Activated gamma-delta T cell (primary cell): ENCODE measurements at places on chromosomes 4 and X.
A peak's percentile ranks its signal among the peaks of the same experiment; 100 is the strongest.

DNA sequence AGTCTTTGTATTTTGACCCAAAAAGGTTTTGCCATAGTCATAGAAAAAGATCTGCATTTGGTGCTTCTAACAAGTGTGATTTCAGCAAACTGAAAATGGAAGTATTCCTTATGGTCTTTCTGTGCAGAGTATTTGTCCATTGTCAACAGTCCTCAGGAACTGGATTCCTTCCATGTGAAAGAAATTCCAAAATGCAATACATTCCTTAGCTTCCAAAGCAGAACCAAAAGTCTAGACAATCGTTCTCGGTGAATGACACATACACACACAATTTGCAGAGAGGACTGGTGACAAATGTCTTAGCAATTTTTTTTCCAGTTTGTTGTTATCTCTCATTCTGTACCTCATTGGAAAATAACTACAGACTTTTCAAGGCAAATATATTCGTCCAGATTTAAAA, 562.2 kb upstream of the SLIT2 start:
- no peak for DNase-seq

GRCh38 chr4:73589887-73590801, 30.1 kb downstream of the RASSF6 start:
- no peak for DNase-seq

DNA sequence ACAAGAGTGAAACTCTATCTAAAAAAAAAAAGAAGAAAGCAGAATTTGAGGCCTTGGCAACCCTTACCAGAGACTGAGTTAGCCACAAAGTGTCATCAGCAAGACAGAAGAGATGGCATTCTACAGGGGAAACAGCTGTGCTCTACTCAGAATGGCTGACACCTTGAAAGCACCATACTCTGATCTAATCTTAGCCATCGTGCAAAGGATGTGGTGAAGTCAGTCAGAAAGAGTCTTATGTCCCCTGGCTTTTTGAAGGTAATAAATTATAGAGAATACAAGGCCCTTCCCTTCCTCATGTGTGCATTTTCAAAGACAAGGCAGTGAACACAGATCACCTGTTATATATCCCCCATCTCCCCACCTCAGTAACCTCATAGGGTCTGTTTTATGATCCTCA, 13.2 kb downstream of the CLNK start:
- DNase-seq, result no peak

- DNase-seq, result no peak
These were observed 53.7 kb upstream of the NKX1-1 start for GRCh38 chr4:1459722-1460511.

DNA sequence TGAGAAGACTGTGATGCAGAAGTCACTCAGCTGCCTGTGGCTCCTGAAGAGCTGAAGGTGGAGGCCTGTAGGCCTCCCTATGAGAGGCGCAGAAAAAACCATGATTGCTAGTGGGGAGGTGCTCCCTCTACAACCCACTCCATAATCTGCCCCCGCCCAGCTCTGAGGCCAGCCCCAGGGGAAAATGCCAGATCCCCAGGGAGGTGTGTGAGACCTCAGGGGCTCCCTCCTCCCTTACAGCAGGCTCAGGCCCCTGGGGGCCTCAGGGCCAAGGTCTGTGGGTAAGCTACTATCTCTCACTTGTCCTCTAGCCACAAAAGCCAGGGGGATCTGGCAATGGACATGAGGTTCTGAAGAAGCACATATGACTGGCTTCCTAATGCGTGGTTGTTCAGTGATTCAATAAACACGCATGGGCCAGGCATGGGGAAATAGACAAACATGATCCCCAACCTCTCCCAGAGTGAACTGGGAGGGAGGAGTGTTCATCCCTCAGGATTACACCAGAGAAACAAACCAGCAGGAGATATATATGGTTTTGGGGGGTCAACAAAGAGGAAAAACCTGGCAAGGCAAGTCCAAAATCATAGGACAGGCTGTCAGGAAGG, 51.0 kb upstream of the MTM1 start:
- no peak for DNase-seq

DNA sequence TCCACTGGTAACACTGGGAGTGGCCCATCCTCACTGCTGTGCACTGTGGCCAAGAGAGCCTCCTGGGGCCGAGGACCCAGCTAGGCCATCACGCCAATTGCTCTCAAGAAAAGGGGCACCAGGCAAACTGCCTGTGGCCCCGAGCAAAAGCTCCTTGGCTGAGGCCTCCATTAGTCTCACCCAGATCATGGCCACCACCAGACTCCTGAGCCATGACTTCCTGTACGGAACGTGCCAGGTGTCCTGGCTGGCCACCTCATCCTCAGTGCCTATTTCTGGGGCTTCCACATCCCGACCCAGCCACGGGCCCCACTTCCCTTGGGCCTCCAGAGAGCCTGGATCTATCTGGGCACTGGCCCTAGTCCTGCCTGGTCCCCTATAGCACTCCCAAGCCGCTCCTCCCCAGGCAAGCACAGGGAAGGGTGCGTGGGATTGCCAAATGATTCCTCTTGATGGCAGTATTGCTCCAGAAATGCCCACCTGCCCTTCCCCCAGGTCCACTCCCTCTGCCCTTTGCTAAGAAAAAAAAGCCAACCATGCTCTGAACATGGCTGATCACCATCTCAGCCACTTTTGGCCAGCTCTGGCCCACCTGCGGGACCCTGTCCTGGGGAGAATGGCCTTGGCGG, 212.6 kb upstream of the AGTR2 start:
- DNase-seq, result no peak

- no peak for DNase-seq
These were observed 5.7 kb downstream of the ARHGAP10 start for GRCh38 chr4:147737623-147738022.

DNA sequence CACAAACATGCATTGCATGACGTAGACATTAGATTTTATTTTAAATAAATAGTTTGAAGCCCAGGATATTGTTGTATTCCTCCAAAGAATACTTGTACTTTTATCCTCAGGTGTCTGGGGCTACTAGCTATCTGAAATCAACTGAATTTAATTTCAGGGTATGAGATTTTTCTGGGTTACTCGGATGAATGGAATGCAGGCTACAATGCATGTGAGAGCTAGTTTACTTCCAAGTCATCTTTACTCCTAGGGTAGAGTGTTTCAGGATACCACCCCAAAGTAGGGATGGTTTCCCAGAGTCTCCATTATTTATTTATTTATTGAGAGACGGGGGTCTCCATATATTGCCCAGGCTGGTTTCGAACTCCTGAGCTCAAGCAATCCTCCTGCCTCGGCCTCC, 66.4 kb downstream of the HPRT1 start:
- no peak for DNase-seq

GRCh38 chrX:39836802-39837420, 260.8 kb downstream of the BCOR start:
- no peak for DNase-seq

DNA sequence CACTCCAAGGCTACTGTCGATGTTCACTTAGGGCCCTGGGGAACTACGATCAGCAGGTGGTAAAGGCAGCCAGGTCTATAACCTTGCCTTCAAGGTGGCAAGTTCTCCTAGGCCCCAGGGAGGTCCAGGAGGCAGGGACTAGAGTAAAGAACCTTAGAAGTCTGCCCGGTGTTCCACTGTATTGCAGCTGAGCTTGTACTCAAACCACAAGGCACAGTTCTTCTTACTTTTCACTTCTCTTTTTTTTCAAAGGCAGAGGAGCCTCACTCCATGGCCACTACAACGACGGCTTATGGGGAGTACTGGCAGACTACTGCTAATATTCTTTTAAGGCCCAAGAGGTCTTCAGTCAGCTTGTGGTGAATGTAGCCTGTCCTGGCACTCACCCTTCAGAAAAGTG, 78.8 kb upstream of the GPR174 start:
- no peak for DNase-seq

GRCh38 chrX:10110984-10111363, 45.8 kb upstream of the CLCN4 start:
- DNase-seq, result no peak

DNA sequence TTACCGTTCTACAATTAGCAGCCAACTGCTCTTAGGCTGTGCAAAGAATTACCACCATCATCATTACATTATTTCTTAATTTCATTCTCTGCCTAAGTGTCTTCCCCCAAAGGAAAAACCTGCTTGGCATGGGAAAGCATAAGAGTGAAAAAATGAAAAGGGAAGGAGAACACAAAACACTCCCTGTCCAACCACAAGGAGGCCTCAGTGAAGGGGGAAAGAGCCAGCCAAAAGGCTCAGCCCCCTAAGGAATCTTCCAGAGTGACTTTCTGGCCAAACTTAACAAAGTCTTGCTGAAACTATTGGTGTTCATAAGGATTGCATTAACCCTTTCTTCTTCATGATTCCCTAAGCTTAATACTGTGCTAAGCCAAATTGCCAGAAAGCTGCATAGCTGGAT, 287.4 kb downstream of the SMARCA1 start:
- DNase-seq, result no peak

GRCh38 chrX:29724316-29724715, 491.0 kb upstream of the MAGEB2 start:
- DNase-seq, result no peak

GRCh38 chr4:55396308-55397125, 760 bp downstream of the TMEM165 start:
- peak; percentile 35 for DNase-seq

- DNase-seq, result no peak
These were observed 577.9 kb upstream of the ZFP42 start for GRCh38 chr4:187417721-187418120.

DNA sequence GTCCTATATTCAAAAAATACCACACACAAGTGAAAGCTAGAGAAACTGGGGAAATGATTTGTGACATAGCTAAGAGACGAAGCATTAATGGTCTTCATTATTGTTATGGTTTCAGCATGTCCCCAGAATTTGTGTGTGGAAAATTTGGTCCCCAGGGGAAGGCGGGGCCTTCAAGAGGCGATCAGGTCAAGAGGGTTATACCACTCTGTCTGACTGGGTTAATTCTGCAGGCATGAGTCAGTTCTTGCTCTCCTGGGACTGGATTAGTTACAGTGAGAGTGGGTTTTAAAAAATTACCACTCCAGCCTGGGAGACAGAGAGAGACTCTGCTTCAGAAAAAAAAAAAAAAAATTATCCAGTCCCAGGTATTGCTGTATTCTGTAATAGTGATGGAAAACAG, 2.1 kb upstream of the MTNR1A start:
- DNase-seq, result no peak

GRCh38 chrX:17919896-17920446, 58.9 kb upstream of the RAI2 start:
- no peak for DNase-seq

DNA sequence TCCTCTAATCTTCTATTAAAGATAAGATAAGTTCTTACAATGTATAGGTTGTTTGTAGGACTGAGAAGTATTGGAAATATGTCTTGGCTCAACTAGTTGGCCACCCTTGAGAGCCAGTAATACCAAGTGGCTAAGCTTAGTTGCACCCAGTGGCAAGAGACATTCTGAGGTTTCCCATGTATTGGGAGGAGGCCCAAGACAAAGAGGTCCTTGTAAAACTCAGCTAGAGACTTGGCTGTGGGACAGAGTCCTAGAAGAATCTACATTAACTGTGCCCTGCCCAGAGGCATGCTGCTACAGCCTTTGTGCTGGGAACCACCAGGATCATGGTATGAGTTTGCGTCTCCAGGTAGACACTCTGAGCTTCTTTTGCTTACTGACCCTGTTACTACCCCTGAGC, 41.9 kb upstream of the SLC4A4 start:
- DNase-seq, result no peak

DNA sequence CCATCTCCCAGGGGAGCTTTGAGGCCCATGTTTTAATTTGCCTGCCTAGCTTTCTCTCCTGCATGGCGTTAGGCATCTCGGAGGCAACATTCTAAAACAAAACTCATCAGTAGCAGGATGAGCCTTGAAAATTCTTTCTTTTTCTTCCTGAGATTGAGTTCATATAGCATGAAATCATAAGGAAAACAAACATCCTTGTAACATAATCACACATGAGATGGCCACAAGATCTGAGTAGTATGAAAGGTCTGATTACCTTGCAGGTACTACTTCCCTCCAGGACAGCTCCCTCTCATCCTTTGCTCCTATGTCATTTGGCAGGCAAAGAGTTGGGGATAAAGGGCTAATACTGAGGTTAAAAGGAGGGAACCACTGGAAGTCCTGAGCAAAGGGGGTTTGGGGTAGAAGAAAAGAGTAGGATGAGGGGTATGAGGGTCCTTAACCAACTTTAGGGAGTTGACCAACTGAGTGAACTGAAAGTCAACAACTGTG, 37.5 kb upstream of the CXCL8 start:
- DNase-seq, result no peak

DNA sequence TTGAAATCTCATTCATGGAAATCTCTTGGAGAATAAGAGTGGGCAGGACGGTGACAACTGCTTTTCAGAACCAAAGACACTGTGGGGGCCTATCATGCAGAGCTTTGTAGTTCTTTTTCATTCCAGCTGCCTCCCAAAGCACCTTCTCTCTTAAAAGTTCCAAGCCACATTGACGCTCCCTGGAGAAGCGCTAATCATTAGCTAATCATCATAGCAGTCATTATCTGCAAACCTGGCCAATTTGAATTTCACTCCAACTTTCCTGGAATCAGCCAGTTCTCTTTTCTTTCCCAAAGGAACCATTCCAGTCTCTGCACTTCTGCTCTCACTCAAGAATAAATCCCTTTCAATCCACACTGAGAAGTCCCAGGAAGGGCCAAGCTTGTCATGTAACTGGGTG, 1144.1 kb upstream of the IGFBP7 start:
- no peak for DNase-seq

GRCh38 chrX:103549916-103550315, 30.6 kb upstream of the RAB40A start:
- no peak for DNase-seq

GRCh38 chr4:7860600-7861163, 79.0 kb downstream of the AFAP1 start:
- no peak for DNase-seq

- DNase-seq, result no peak
These were observed 9.1 kb downstream of the NSG1 start for GRCh38 chr4:4395849-4396627.

- no peak for DNase-seq
These were observed 93.3 kb downstream of the ANXA3 start for GRCh38 chr4:78644744-78645330.

- DNase-seq, result no peak
These were observed 103.7 kb upstream of the AADAT start for GRCh38 chr4:170193496-170193895.

DNA sequence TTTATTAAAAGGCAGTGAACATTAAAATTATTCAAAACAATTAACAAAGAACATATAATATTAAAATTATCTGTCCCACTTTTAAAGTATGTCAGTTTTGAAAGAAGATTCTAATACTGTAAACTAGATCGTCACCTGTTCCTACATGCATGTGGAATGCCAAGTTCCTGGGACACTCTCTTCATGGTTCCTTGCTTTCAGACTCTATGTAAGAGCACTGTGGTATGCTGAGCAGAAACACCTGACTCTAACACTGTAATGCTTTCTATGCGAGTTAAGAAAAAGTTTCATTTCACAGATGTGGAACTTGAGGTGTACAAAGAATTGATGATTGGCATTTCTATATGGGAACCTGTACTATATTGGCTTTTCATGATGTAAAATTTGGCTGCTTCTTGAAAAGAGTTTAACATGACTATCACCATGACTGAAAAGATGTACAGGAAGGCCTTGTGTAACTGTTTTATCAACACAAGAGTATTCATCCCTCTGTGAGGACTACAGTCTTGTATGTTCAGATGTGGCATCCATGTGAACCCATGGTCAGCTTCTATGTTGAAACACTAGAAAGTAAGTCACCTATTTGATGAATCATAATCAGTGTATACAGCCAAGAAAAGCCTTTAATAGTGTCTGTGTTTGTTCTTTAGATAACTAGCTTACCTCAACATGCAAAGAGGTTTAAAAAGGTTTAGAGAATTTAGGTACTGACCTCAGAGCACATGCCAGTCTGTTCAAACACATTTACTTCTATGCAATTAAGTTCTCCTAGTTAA, 354.5 kb downstream of the ARHGAP24 start:
- DNase-seq, result no peak
